ENCODE measurements at places on chromosomes 1 and 21.

DNA sequence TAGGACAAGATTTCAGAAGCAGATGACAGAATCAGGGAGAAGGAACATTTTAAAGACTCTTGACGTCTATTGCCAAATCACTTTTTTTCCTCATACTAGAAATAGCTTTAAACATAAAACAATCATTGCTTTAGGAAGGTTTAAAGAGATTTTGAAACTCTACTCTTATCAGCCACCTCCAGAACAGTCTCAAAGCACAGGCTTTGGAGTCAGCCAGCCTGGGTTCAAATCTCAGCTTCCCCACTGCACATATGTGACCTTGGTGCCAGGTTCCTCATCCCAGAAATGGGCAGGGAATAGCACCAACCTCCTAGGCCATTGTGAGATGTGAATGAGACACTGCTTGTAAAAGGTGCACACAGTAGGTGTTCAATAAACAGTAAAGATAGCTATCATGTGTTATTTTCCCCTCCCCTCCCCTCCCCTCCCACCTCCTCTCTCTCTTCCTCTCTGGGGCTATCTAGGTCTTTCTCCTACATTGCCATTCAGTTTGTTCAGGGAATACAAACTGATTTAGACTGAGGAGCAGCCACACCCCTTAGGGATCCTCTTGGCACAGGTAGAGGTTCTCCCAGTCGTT lies 20.6 kb downstream of the SPOCD1 start:
- no peak for DNase-seq

DNA sequence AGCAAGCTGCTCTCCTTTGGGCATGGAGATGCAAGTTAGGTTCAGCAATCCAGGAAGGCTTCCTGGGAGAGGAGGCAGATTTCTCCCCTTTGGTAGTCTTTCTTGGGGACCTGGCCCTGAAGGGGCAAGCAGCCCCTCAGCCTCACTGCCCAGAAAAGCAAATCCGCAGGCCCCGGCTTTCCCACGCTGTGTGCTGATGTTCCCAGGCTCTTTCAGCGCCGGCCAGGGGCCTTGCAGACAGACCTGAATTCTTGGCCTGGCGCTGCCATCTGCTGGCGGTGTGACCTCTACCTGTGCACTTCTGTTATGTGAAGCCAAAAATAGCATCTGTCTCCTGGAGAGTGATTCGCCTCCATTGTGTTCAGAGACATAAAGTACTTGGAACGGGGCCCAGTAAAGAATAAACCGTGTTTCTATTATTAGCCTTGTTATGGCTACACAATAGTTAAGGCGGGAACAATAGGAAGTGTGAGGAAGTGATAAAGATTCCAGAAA lies 64.8 kb downstream of the ALPL start:
- peak; percentile 75 for DNase-seq

- no peak for DNase-seq
Measured at GRCh38 chr1:41674522-41674921, 190.0 kb upstream of the EDN2 start.

DNA sequence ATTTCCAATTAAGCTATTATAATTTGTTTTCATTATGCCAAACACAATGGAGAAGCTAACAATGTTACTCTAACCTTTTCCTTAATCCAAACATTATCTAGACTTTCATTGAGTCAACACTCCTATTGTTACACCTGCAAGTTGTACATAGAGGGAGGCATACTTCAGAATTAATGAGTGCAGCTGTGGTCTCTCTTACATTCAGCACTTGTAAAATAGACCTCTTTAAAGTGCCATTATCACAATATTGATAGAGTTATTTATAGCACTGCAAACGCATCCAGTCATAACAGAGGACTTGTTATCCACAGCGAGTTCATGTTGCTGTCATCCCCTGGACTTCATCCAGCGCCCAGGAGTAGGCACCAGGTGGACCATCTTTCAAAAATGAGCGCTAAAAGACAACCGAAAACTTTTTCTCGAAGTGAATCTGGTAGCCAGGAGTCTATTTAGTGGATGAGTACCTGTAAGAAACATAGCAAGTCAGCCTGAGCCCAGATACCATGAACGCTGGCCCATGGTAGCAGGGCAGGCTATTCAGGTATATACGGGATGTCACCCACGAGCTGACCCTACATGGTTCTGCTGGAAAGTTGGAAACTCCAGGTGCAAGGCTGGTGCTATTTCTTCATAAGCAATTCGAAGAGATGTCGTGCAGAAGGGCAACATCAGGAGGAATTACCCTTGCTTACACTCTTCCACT lies 70.6 kb upstream of the NFIA start:
- DNase-seq, result no peak

DNA sequence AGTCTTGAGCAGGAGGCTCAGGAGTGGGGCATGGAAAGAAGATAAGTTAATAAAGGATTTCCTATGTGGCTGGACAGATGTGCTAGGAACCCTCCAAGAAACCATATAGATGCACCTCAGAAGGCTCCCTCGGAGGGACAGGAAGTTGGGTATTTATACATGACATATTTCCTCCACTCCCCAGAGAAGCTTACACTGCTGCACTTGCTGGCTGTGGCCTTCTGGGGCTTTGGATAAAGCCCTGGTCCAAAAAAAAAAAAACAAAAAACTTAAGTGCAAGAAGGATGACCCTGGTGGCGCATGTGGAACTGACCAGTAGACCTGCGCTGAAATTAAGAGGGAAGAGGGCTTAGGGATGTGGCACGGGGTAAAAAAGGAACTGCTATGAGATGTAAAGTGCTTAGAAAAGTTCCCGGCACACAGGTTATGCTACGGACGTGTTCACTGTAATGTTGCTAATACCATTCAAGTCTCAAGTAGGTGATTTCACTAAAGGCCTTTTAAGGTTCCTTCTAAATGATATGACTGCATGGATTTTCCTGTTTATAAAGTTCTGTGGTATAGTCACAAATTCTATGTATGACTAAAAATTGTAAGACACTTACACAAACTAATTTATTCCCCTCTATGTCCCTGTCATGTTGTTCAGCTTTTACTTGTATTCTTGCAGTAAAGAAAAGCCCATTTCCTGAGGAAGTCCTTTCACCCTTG lies 253.6 kb downstream of the HMCN1 start:
- no peak for DNase-seq

DNA sequence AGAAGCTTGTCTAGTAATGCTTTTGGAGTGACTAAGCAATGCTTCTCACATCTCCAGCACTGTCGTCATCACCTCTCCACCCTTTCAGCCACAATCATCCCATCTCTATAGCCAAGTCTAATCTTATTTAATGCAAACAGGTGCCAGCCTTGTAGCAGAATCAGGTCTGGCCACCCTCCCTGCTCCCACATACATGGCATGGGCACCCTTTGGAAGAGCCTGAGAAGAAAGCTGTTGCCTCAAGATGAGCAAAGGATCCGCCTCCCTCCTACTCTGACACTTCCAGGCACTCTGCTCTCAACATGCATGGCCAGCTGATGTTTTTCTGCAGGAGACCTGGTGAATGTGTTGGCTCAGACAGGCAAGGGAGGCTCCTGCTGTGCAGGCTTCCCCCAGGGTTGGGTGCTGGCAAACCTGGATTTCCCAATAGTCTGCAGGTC lies 113.1 kb upstream of the GRIK3 start:
- DNase-seq, result no peak

GRCh38 chr1:199466961-199467360 lies 560.5 kb upstream of the NR5A2 start:
- no peak for DNase-seq

DNA sequence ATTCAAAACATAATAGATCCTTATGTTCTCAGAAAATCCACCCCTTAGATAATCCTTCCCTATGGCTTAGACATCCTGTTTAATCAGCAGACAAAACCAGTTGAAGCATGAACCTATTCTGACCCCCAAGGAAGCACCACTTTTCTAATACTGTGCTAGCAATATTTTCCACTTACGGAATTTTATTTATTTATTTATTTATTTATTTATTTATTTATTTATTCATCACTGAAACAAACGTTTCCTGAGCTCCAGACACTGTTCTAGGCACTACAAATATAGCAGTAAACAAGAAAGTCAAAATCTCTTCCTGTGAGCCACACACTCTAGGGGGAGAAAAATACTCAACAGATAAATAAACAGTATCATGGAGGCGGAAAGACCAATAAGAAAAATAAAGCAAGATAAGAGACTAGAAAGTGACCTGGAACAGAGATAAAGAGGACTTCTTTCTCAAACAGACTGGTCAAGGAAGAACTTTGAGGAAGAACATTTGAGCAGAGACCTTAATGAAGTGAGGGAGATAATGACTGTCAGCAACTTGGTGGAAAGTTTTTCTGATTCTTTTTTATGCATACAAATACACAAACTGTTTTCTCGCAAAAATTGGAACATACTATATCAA lies 145.5 kb upstream of the POGK start:
- DNase-seq, result no peak

GRCh38 chr1:65002508-65003315 lies 36.4 kb upstream of the JAK1 start:
- peak; percentile 75 for DNase-seq

- no peak for DNase-seq
Measured at GRCh38 chr1:167839009-167839408, 74.9 kb downstream of the ADCY10 start.

GRCh38 chr1:90727917-90728501 lies 10.9 kb upstream of the BARHL2 start:
- DNase-seq, result no peak

DNA sequence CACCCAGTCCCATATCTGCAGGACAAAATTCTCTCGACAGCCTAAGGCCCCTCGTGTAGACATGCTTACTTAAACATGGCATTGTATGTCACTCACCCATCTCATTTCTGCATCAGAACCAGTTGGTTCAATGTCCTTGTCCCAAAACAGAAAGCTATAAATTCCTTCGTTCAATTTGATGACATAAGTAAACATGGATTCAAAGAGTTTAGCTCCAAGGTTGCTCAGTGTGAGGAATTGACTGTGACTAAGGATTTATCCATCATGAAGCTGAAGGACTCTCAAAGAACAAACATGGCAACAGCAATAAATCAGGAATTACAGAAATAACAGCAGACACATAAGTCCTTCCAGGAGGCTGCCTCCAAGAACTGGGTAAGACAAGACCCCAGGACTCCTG lies 237.2 kb downstream of the TOMM20 start:
- DNase-seq, result no peak

DNA sequence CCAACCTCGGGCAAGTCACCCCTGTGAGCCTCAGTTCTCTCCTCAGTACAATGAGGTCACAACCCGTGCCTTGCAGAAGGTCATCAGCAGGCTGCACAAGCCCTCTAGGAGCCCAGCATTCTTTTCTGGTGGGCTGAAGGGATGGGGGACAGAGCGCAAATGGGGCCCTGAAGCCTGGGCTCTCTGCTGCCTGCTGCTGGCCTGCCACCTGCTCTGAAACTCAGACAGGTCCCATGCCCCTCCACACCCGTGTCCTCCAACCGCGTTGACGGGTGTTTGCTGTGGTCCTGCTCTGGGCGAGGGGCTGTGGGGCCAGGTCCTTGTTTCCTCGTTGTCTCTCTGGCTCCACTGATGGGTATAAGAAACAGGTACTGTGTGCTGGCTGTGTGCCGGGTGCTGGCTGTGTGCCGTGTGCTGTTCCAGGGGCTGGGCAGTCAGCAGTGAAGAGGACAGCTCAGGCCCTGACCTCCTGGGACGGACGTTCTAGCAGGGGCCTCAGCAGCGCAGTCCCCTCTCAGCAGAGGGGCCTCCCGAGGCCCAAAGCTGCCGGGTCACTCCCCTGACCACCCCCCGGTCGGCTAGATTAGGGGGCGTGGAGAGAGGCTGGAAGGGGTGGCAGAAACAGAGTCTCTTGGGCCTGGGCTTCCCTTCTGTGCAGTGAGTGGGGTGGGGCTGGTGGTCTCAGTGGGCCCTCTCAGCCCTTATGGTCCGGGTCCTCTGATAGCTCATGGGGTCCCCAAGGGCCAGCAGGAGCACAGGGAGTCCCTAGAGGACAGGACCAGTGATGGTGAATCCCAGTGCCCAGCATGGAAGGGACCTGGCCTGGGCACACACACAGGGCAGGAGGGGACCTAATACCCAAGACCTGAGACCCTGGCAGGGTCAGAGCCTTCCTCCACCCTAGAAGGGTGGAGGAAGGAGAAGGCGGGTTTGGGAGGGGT lies 42.1 kb downstream of the DMRTB1 start:
- DNase-seq, result no peak

DNA sequence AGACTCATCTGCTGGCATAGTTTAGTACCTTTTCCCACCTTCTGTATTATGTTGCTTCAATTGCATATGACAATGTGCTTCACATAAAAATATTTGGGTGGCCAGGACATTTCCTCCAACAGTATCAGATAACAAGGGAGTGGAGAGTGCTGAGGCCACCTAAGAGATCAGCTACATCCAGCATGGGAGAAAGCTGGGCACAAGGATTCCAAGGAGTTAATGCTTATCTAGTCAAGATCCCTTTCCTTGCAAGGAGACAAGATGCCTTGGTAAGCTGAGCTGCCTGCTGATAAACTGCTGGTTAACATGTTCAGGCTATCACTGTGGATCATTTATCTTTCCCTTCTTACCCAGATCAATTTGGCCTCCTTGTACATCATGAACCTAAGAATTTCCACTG lies 5.4 kb downstream of the TACSTD2 start:
- DNase-seq, result no peak

- DNase-seq, result peak; percentile 31
Measured at GRCh38 chr1:54172614-54173599, 20.1 kb upstream of the CDCP2 start.

GRCh38 chr1:224749916-224750315 lies 133.8 kb downstream of the CNIH3 start:
- no peak for DNase-seq

DNA sequence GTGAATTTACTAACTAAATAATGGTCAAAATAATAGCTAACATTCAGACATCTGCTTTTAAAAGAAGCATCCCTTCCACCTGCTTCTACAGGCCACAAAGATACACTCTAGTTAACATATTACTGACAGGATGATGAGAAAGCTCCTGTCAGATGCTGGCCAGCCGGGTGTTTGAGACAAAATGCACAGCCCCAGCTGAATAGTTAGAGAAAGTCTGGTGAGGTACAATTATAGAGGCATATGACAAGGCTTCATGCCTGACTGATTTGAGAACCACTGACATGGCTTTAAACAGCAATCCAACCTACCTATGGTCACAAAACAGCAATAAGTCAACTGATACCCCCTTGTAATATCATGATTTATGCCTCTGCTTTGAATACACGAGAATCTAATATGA lies 137.0 kb downstream of the DENND1B start:
- no peak for DNase-seq

GRCh38 chr1:236167154-236167553 lies 24.8 kb downstream of the GPR137B start:
- no peak for DNase-seq

DNA sequence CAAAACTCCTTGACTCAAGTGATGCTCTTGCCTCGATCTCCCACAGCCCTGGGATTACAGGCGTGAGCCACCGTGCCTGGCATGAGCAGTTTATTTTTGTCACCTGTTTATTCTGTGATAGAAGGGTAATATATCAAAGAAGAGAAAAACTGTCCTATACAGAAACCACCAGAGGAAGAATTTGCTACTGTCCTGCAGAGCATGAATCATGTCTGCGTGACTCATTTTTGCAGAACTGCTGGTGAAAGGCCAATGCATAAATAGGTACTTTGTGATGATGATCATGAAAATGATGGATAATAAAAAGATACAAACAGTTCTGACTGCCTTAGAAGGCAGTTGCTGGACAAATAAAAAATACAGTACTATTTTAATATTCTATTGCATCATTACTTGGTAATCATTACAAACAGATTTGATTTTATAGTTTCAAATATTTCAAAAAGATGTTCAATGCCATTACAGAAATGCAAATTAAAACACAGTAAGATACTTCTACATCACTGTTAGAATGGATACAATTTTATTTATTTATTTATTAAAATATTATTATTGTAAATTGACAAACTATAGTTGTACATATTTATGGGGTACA lies 26.5 kb downstream of the RIPPLY3 start:
- DNase-seq, result peak; percentile 60

Data from fibroblast of skin of scalp (primary cell).